ENCODE measurements at places on chromosomes 3 and 15.

- DNase-seq, result no peak
Measured at GRCh38 chr15:51322621-51323296, 15.6 kb downstream of the CYP19A1 start.

- DNase-seq, result peak; percentile 23
Measured at GRCh38 chr15:49383266-49383665, 39.8 kb upstream of the FGF7 start.

DNA sequence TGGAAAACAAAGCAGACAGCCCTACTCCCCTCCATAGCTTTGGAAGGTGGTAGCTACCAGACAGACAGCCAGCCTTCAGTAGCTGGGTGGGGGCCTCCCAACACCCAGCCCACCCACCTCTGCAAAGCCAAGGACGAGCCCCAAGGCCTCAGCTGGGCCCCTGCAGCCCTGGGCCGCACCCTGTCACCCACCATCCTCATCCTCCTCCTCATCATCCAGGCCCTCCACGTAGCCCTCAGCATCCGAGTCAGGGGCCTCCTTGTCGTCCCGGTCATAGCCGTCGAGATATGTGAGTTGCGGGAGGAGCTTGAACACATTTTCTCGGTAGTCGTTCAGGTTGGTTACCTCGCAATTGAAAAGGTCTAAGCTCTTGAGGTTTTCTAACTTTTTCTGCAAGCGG, 36.5 kb downstream of the ANP32A start:
- DNase-seq, result no peak

- no peak for DNase-seq
Measured at GRCh38 chr3:183210341-183210740, 42.7 kb upstream of the B3GNT5 start.

DNA sequence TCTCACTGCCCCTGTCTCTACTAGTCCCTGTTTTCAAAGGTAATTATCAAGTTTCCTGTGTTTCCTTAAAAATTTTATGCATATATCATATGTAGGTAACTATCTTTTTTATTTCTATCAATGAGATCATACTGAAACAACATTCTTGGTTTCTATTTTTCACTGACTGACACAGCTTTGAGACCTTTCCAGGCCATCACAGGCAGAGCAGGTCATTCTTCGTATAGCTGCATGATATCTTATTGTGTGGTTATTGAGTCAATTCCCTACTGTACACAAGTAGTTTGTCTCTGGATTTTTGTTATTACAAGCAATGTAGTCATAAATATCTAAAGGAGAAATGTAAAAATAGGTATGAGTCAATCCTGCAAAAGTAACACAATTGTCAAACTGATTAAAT, 169.6 kb downstream of the CFAP20DC start:
- no peak for DNase-seq
